ENCODE measurements at places on chromosomes 13 and 19.

DNA sequence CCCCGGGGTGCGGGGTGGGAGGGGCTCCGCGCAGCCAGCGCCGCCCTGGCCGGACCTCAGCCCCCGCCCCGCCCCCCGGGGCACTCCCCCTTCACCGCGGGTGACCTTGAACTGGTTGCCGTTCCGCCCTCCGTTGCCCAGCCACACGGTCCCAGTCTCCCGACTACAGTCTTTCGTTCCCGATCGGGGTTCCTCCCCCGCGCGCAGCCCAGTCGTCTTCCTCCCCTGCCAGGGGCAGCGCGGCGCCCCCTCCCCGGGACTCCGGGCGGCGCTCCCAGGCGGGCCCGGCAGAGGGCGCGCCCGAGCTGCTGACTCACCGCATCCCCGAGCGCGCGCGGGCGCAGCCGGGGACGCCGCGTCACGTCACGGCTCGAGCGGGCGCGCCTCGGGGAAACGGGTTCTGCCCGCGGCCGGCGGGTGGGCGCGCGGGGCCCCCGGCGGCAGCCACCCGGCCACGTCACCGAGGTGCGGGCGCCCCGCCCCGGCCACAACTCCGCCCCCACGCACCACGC is 459 bp downstream of the MIDN start:
- peak; percentile 82 for DNase-seq

DNA sequence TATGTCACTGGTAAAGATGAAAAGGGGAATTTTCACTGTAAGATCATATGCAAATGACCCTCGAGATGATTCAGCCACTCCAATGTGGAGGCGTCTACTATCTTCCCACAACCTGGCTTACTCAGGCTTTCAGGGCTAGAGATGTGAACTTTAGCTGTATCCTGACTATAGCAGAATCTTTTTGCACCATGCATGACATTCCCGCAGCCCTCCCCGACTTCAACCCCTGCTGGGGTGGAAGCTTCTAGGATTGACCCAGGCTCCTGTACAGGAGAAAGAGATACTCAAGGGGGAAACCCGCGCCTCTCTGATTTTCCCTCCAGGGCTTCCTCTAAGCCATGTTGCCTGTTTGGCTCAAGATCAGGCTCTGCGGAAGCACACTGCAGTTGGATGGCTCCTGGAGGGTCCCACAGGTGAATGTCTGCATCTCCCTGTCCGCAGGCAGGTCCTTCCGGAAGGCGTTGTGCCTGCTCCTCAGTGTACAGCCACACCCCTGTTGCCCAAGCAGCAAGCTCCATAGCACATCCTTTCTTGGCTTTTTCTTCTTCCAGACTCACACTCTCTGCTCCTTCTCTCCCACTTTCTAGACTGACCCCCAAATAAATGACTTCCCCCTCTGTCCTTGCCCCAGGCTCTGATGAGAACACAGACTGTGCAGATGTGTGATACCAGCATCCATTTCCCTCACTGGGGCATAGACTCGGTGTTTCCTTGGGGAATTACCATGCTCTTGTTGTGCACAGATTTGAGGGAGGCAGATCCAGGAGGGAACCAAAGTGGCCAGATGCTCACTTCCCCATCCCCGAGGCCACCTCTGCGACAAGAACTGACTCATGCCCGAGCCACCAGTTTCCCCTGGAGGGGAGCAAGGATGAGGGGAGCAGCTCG is 29.1 kb upstream of the POP4 start:
- DNase-seq, result peak; percentile 33

GRCh38 chr13:33927315-33927714 is 109.4 kb downstream of the RFC3 start:
- no peak for DNase-seq

DNA sequence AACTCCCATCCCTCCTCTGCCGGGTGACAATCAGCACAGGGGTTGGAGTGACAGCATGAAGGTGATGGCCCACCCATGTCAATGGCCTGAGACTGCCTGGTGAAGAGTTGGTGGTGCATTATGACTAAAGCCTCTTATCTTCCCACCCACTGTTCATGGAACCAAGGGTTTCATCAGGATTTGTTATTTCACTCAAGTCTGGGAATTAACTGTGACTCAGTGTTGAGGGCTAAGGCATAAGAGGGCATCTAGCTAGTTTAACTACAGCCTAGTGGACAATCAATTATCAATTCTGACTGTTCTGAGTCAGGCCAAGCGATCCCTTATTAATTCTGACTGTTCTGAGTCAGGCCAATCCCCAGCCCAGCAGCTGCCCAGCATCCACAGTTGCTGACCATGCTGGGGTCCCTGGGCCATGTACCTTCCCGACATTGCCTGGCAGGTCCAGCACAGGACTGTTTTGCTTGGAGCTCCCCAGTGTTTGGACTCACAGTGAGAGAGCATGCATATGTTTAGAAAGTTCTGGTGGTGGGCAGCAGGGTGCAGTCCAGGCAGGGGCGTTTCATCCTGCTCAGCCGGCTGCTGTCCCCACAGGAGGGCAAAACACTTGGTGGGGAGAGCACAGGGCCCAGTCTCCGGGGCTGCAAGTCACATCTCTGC is 65.5 kb downstream of the RASL11A start:
- DNase-seq, result no peak

GRCh38 chr19:4301590-4302242 is 473 bp downstream of the TMIGD2 start:
- DNase-seq, result no peak

- no peak for DNase-seq
These were observed 580.6 kb upstream of the SPRY2 start for GRCh38 chr13:80921541-80921940.

DNA sequence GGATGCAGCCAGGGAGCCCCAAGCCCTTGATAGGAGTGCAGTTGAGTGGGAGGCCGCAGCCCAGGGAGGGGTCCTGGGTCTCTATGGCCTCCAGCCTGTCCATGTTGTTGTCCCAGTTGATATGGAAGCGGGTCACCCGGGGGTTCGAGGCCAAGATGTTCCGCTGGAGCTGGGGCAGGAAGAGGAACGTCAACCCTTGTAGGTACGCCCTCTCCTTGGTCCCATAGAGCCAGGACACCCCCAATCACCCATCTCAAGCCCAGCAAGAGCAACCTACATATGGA is 2.9 kb upstream of the PRKACA start:
- DNase-seq, result no peak

DNA sequence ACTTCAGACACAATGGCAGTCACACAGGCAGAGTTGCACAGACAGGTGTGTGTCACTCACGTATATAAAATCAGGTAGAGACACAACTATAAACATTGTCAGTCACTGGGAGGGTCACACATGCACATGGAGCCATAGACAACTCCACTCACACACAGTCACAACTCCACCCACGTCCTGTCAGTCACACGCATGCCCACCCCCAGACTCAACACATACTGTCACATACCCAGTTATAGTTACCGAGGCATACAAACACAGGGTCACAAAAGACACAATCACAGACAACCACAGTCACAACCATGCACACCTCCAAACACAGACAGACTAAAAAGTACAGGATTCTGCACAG is 1.5 kb downstream of the NUMBL start:
- no peak for DNase-seq

DNA sequence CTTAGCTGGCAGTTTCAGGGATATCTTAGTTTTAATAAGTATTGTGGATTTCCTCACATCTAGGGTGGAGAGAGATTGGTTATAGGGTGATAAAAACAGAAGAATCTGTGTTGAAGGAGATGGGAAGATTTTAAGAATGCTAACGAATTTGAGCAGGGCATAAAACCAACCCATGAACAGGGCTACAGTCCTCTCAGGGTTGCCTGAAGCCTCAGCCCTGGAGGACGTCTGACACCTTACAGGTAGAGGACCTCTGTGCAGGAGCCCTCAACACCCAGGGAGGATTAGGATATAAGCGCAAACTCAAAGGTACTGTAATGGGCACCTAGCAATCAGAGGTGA is 461 bp upstream of the WASF3 start:
- DNase-seq, result no peak

GRCh38 chr19:56306016-56306415 is 8.6 kb downstream of the ZSCAN5A start:
- no peak for DNase-seq

DNA sequence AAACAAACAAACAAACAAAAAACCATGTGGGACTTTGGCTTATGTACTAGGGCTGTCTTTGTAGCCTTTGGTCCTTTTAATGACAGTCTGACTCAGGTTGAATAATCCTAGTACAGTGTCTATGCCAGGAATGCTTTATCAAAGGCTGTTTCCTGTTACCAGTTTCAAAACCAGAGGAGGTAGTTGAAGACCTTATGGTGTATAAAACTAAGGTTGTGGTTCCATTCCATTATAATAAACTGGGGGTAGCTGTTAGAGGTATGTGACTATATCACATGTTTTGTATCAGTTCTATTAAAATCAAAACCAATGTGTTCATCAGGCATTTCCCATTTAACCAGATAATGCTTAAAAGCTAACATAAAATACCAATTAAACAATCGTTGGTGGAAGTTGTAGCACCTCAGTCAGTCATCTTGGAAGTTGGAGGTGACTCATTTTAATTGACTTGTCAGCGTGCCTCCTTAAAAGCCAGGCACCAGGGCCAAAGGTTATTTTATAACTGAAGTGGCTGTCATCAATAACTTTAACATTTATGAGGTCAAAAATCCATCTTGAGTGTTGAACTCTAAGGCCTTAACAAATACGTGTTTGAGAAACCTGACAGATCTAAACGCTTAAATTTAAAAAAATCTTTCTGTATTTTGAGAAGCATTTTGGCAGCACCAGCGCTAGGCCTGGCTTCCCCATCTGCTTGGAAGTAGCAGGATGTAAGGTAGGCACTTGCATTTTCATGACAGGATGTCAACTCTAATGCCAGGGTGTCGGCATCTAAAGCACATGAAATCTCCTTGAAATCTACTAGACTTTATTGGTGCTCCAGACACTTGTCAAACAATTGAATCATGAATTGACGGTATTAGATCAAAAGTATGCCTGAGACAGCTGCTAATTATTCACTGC is 162.5 kb downstream of the LMO7 start:
- DNase-seq, result no peak

- DNase-seq, result peak; percentile 76
These were observed 103.1 kb upstream of the ABCC4 start for GRCh38 chr13:95404141-95404882.

DNA sequence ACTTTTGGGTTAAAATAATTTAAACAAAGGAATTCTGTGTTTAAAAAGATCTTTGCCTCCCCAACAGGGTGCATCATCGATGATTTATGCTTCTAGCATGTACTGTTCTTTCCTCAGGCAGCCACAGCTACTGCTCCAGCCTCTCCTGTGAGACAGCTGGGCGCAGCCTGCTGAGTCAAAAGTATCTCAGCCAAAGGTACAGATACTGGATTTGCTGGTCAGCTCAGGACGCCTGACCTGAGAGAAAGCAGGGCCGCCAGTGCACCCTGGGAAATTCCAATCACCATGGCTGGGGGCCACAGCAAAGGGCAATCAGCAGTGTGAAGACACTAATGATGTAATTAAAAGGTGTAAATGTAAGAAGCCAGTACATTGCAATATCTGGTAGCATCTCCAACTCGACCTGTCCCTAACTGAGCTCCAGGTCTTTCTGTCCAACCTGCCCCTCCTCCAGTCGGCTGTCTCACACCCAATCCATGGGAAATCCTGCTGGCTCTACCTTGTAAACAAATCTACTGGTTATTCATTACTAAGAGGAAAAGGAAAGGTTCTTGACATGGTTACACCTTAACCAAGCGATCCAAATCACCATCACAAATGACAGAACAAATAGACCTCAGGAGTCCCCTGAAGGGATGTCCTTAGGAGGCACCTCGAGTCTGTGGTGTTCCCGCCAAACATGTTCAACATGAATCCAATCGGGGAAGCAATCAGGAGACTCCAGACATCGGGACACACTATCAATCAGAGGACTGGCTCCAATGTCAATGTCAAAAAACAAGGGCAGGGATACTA is 7.3 kb downstream of the OPA3 start:
- no peak for DNase-seq

DNA sequence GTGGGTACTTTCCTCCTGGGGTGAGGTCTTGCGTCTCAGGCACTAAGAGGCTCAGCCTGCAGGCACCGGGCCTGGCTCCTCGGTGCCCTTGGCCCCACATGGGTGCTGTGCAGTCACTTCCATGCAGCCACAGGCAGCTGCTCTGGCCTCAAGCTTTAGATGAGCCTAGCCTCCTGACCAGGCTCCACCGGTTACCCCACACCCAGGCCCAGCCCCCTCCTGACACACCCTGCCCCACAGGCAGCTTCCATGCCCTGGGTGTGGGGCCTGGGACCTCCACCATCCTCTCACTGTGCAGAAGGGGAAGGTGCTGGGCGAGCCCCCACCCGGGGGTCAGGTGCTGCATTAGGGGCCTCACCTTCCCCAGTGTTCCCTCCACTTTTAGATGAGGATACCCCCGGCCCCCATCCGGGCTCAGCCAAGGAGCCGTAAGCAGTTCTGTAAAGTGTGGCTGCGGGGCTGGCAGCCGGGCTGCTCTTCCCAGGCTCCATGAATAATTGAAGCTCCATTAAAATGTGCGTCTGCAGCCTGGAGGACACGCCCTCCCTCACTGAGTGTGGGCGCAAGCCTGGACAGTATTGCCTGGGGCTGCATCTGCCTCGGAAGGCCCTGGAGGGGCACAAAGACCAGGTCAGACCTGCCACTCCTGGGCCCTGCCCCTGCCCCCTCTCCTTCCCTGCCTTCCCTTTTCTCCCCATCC is 72.5 kb upstream of the KCTD15 start:
- DNase-seq, result no peak
